ENCODE measurements at places on chromosomes 11 and 22.

DNA sequence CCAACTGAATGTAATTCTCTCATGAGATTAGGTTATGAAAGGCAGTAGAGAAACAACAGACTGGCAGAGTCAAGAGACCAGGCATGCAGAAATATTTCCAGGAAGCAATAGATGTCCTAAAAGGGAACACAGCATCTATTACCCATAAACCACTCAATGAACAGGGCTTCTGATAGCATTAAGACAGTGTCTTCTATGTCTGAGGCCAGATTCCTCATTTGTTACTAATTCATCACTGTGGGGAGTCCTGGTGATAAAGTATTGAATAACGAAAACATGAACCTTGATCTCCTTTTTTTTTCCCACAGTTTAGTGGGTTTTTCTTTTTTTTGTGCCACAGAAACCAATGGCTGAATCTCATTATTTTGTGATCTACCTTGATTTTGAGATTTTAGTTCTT is 339.0 kb downstream of the METTL15 start:
- peak; percentile 75 for DNase-seq

- no peak for DNase-seq
Measured at GRCh38 chr11:127218275-127218608, 217.7 kb upstream of the KIRREL3 start.

- DNase-seq = peak; percentile 94
Measured at GRCh38 chr11:88179141-88179540, 3.9 kb upstream of the RAB38 start.

GRCh38 chr11:117457031-117457785 is 129.6 kb downstream of the CEP164 start:
- DNase-seq = no peak
